Activated CD4-positive, alpha-beta T cell treated with anti-CD3 and anti-CD28 coated beads, Interleukin-2, amount 10 ng/mL, durations not matched to agents 24 days and 14 days (primary cell): ENCODE measurements at places on chromosomes 5 and 9.
A peak's percentile ranks its signal among the peaks of the same experiment; 100 is the strongest.

DNA sequence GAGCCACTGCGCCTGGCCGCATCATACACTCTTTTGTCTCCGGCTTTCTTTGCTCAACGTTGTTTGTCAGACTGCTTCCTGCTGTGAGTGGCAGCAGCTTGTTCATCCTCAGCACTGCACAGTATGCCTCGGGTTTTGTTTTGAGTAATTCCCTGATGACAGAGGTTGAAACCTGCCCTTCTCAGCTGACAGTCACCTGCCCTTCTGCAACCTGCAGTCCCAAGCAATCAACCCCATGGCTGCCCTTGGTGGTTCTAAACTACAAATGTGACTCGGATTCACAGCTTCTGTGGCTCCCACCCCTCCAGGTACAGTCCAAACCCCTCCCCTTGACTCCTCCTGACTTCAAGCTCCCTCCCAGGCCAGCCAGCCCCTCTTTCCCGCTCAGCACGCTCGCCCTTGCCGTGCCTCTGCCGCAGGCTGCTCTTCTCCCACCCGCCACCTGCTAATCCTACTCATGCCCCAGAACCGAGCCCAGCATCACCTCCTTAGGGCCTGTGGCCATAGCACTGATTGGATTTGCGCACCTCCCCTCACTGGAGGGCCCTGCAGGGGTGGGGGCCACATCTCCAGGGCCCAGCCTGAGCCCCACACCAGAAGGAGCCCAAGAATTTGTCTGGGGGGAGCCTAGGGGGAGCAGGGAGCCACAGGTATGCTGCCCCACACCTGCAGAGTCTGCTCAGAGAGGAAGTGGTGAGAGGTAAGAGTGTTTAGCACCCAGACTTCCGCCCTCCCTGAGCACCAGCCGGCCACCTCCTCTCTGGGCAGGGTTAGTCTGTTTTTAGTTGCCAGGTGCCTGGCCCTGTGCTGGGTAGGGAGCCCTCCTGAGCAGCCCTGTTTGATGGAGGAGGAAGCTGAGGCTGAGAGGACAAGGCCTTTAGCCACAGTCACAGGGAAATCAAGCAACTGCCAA is 10.1 kb downstream of the EEIG1 start:
- DNase-seq = peak; percentile 92

- DNase-seq = no peak
Measured at GRCh38 chr5:33657804-33658440, 217.2 kb downstream of the TARS1 start.

- peak; percentile 49 for DNase-seq
Measured at GRCh38 chr5:39151745-39152144, 67.6 kb downstream of the FYB1 start.

GRCh38 chr9:133769511-133770075 is 31.4 kb upstream of the SARDH start:
- DNase-seq = no peak

DNA sequence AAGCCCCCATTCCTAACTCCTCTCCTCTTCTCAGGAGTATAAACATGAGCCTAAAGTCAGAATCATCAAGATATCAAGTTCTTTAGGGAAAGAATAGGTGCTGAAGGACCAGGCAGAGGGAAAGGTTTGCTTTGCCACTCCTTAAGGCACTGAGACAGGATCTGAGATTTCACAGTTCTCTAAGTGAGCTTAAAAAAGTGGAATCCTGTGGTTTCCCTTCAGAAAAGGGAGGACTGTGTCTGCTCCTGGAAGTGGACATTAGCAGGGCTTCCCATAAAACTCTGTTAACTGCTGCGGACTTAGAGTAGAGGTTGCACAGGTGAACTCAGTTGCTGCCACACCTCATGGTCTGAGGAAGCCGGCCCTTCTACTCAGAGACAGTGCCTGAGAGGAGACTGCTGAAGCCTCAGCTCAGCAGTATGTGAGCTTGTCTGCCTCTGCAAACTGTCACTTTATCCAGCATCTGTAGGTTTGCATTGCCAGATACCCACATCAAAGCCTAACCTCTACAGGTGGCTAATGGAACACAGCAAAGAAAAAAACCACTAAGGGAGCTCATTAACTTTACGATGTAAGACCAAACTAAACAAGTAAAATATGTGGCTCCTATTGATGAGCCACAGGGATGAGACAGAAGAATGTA is 42.9 kb downstream of the RIC1 start:
- DNase-seq = peak; percentile 79

DNA sequence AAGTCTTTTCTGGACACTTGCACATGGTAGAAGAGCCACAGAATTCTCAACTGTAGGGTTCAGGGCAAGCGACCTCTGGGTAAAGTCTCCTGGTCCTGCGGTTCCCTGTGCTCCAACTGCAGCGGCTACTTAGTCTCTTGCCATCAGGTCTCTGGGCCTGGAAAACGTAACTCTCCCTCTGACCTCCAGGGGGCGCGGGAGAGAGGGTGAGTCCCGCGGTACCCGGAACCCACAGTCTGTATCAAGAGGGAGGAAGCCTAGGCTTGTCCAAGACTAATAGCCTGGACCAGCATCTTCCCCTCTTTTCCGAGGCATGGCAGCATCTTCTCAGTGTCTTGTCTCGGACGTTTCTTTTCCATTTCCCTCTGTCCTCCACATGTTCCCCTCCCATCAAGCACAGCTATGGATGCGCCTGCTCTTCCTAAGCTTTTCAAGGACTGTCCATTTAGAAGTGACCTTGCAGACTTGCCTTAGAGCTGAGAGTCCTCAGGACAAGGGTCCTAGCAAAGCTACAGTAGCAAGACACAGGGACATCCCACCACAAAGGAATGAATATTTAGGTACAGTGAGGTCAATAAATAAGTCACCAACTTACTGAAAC is 59.3 kb downstream of the FSTL4 start:
- DNase-seq = peak; percentile 87

DNA sequence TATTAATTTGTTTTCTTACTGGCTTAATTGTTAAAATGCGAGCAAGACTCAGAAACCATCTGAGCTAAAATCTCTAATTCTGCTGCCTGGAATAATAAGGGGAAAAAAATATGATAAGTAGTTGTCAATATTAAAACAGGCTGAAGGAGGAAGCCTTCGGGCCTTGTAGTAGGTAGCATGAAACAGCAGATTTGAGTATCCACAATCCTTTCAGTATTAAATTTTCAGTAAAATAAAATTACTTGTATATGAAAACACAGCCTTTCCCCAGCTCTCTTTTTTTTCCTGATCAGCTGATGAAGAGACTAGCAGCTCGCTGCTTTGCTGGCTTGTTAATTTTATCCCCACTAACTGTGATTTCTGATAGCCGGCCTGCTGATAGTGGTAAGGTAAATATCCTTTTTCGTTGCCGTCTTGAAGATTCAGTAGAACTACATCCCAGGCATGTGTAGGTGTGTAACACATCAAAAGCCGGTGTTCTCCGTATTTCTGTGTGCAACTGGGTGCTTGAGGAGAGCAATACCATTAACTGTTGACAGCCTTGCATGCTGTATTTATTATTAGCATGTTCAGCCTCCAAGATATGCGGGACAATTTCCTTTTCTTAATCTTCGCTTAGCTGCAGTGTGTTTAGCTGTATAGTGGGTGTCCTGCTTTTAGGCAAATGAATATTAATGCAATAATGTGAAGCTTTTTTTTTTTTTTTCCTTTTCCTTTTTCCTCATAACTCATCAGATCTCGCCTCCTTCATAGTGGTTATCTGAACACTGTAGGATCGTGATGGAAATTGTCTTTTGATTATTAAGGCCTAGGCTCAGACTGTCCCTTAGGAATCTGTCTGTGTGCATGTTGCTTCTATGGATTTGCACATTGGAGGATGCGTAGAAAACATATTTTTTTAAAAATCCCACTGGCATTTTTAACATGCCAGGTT is 144.6 kb downstream of the SMARCA2 start:
- DNase-seq = no peak

DNA sequence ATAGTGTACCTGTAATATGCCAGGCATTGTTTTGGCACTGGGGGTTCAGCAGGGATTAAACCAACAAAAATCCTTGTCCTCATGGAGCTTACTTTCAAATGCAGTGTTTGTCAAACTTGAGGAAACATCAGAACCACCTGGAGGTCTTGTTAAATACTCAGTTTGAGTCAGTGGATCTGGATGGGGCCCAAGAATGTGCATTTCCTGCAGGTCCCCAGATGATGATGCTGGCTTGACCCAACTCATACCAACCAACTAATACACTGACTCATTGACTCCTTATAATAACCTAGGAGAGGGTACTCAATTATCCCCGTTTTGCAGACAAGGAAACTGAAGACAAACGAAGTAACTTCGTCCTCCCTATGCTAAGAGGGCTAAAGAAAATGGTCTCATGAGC is 11.3 kb downstream of the WWC1 start:
- DNase-seq = no peak

DNA sequence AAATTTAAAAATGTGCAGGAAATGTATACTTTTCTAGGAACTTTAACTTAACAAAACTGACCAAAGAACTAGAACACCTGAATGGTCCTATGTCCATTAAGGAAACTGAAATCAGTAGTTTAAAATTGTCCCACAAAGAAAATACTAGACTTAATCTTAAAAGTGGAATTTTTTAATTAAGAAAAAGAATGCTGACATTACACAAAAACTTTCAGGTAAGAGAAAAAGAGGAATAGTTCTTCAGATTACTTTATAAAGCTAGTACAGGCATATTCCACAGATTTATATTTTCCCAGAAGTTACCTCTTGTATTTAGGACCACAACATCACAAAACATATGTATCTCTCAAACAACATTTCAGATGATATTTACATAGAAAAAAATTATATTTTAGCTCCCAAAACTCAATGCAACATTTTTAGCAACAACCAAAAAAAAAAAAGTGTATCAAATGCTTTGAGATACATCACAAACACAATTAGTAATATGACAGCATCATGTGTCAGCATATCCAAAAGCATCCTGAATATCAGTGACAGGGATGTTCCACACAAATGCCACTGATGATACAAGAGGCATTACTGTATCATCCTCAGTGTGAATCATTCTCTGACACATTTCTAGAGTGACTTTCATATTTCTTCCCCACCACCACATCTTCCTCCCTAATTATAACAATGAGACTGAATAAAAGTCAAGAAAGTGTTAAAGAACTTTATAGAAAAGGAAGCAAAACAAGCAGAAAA is 264.0 kb downstream of the EPB41L4A start:
- DNase-seq = peak; percentile 53

DNA sequence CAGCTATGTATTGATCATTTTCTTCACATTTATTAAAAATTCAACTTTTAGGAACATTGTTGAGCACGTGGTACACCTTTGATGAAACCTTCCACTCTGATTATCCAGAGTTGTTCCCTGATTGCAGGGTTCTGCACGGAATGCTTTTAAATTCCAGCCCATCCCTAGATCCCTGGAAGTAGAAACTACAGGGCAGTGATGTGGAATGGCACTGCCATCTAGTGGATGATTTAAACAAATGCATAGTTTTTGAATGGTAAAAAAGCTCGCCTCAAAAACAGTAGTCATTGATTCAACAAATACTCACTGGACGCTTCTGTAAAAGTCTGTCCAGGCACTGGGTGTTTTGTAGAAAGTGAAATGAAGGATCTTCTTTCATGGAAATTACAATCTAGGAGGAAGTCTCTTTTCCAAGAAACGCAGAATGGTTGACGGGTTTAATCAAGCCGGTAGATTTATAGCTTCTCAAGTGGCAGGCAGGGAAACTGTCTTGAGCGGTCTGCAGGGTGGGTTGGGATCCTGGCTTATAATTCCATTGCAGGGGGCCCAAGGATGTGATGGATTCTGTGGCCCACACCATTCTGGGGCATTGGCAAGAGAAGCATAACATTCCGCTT is 118.4 kb downstream of the ARHGAP26 start:
- peak; percentile 69 for DNase-seq

- DNase-seq = no peak
Measured at GRCh38 chr5:135571066-135571609, 7.7 kb downstream of the CXCL14 start.

- no peak for DNase-seq
Measured at GRCh38 chr9:134348404-134349155, 22.3 kb downstream of the RXRA start.
